ENCODE measurements at places on chromosomes 12 and 14.

- no peaks in the 10 kb centered on the region for H3K4me1 ChIP-seq
- DNase-seq: no peak
- peaks cover 17% of the 10 kb centered on the region for H3K36me3 ChIP-seq
Measured at GRCh38 chr12:40325349-40325960, 100.7 kb downstream of the LRRK2 start.

DNA sequence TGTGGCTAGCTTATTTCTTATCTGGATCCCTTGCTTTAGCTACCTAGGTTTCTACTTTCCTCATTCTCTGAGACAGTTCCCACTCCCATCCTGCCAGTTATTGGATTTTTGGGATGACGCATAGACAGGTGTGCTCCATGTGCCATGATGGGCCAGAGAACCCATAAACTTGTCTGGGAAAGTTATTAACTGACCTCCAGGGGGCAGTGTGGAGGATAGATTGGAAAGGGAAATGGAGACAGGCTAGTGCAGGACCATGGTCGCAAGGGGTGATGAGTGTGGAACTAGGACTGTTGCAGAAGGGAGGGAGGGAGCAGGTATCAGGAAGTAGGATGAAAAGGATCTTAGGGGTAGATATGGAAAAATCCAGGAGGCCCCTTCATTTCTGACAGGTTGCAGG, 80.3 kb downstream of the ESRRB start:
- no peak overlapping the region for H3K4me3 ChIP-seq
- no peaks in the 10 kb centered on the region for H3K36me3 ChIP-seq
- DNase-seq: peak; percentile 55
- H3K27ac ChIP-seq: no peak overlapping the region

GRCh38 chr14:38790916-38791315, 312.1 kb downstream of the SEC23A start:
- DNase-seq: no peak
- no peaks in the 10 kb centered on the region for H3K36me3 ChIP-seq

GRCh38 chr12:42507081-42507480, 82.5 kb downstream of the PRICKLE1 start:
- H3K4me3 ChIP-seq: no peak overlapping the region
- H3K27me3 ChIP-seq: no peaks in the 10 kb centered on the region
- peak; percentile 34 for DNase-seq
- H3K36me3 ChIP-seq: no peaks in the 10 kb centered on the region

DNA sequence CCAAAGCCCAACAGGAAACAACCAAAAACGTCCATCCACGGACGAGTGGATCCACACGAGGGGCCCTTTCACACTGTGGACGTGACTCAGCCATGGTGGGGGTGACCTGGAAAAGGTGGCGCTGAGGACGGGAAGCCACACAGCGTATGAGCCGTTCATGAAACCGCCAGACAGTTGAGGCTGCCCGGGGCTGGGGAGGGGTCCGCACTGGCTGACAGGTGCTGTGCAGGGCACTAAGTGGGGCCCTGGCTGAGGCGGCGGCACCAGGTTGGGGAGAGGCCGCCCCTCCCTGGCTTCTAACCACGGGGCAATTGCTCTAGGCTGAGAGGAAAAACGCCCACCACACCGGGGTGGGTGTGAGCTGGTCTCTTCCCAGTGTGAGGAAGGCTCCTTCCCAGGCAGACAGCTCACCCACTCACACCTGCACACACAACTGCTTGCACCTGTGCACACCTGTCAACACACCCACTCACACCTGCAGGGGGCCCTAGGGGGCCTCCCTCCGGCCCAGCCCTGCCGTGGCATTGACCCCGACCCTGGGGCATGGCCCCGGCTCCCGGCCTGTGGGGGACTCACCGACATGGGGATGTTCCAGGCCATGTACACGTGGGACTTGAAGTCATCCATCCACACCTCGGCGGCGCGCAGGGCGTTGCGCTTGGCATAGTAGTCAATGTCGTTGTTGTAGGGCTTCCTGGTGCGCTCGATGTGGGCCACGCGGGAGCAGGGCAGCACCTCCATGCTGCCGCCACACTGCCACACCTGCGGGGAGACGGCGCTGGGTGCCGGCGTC, 58.9 kb downstream of the NOC4L start:
- no peaks in the 10 kb centered on the region for H3K27me3 ChIP-seq
- no peaks in the 10 kb centered on the region for H3K36me3 ChIP-seq
- DNase-seq: no peak
- H3K4me1 ChIP-seq: no peaks in the 10 kb centered on the region
- H3K4me3 ChIP-seq: no peak overlapping the region

DNA sequence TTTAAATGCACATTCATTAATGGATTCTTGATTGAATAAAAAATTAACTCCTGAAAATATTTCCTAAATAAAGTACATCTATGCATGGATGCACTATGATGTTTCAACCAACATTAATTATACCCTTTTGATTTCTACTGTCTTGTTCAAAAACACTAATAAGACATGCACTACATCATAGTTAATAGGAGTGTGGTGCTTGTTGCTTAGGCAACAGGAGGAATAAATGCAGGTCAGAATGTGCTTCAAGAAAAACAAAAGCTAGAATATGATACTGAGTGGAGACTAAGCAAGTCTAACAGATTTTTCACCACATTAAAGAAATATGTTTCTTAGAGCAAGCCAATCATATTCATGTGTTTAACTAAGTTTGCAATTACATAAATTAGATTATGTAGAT, 495.8 kb upstream of the GARIN6 start:
- DNase-seq: peak; percentile 33
- no peak overlapping the region for H3K4me3 ChIP-seq
- H3K4me1 ChIP-seq: no peaks in the 10 kb centered on the region
- no peaks in the 10 kb centered on the region for H3K27me3 ChIP-seq

DNA sequence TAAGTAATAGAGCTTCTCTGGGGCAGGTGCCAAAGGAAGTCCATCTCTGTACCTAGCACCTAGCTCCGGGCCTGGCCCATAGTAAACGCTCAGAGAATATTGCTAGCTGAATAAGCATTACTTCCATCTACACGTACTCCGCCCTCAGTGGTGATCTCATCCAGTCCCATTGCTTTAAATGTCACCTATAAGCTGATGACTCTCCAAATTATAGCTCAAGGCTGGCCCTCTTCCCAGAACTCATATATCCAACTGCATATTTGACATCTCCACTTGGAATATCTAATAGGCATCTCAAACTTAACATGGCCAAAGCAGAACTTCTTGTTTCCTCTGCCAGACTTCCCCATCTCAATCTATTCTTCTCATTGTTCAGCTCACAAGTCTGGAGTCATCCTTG, 6.9 kb upstream of the DYNLL1 start:
- DNase-seq: no peak
- H3K36me3 ChIP-seq: no peaks in the 10 kb centered on the region
- H3K27ac ChIP-seq: no peak overlapping the region
- H3K4me3 ChIP-seq: no peak overlapping the region

GRCh38 chr12:6548966-6549683, 6.7 kb downstream of the IFFO1 start:
- DNase-seq: no peak
- no peak overlapping the region for H3K27ac ChIP-seq
- H3K4me1 ChIP-seq: peaks cover 9% of the 10 kb centered on the region
- peaks cover 15% of the 10 kb centered on the region for H3K36me3 ChIP-seq
- no peak overlapping the region for H3K4me3 ChIP-seq

DNA sequence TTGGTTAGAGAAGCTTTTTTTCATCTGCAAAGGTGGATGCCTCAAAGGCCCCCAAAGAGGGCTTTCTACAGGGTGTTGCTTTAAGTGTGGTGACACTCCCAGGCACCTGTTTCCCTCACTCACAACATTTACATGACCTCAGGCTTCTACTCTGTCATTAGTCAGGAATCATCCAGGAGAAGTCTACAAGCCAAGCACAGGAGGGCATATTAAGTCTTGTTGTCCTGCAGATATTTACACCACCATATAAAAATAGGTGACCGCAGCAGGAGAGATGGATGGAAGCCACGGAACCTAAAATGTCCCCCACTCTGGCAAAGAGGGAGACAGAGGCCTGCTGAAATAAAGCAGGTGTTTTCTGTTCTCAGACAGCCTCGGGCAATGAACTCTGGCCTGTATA, 7.5 kb upstream of the DPF3 start:
- DNase-seq: no peak
- H3K27ac ChIP-seq: no peak overlapping the region
- no peaks in the 10 kb centered on the region for H3K27me3 ChIP-seq
- no peak overlapping the region for H3K4me3 ChIP-seq
- no peaks in the 10 kb centered on the region for H3K36me3 ChIP-seq
- H3K4me1 ChIP-seq: peaks cover 2% of the 10 kb centered on the region

- peak overlapping the region; percentile 60 for H3K27ac ChIP-seq
- no peak overlapping the region for H3K4me3 ChIP-seq
- DNase-seq: peak; percentile 84
Measured at GRCh38 chr12:93819050-93819491, 141.9 kb downstream of the CRADD start.

Data from kidney (tissue), 22 donors.